ENCODE measurements at places on chromosomes 1 and 21.

- no peak for DNase-seq
Observed at GRCh38 chr1:151147132-151147503, 687 bp upstream of the SEMA6C start.

- no peak for DNase-seq
Observed at GRCh38 chr1:2985067-2985561, 36.2 kb upstream of the ACTRT2 start.

DNA sequence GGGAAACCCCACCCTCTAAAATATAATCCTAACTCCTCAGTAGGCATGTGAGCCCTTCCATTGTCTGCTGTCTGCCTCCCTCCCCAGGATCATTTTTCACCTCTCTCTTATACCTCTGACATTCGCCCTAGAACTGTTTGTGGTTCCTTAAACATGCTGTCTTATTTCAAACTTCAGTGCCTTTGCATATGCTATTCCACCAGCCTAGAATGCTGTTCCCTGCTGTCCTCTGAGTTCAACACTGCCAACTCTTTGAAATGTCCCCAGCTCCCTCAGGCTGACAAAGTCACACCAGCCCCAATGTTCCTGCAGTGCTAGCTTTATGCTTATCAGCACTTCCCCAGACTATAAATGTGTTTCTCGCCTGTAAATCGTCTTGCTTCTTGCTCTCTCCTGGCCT lies 119.5 kb downstream of the HIVEP3 start:
- no peak for DNase-seq

GRCh38 chr1:180501865-180502360 lies 464 bp downstream of the ACBD6 start:
- no peak for DNase-seq

DNA sequence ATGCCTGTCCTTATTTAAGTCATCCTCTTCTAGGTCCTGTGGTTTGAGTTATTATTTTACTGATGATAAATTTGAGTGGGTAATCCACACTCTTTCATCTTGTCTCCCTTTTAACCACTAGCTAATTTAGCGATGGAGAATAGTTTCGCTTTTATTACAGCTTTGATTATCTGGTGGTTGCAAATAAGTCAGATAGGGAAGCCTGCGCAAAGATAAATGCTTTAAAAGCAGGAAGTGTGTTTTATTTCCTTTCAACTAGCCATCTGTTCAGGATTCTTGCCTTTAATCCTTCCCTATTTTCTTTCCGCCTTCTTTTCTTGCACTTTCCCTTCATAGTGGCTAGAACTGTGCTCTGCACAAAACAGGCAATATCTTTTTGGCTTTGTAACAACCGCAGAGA lies 129.0 kb downstream of the TGFB2 start:
- no peak for DNase-seq

- DNase-seq: no peak
Observed at GRCh38 chr1:41907446-41907845, 11.3 kb downstream of the HIVEP3 start.

GRCh38 chr1:234980291-234980644 lies 148.4 kb downstream of the TOMM20 start:
- no peak for DNase-seq

DNA sequence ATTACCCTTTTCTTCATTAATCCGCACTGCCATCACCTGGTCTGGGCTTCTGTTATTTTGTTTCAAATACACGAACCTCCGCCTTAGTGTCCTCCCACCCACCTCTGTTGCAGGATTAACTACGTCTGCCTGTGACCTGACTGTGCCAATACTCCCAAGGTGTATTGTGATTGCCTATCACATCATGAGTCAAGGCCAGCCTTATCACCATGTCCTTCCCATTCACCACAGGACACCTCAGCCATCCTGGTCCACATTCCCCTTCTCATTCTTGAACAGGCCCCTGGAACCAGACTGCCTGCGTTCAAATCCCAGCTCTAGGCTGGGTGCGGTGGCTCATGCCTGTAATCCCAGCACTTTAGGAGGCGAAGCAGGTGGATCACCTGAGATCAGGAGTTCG lies 14.4 kb downstream of the F11R start:
- no peak for DNase-seq

DNA sequence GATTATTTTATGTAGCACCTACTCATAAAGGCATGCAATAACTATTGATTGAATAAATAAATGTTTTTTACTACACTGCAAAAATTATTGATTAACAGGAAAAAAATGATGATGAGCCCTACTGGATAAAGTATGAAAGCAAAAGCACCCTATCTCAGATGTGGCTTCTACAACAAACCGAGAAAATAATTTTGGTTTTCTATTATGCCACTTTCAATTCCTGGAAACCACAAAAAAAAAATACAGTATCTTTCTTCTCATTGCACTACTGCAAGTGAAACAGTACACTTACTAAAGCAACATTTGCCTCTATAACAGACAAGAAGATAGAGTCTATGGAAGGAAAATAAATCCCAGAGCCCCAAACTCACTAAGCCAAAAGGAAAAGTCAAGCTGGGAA lies 1882.4 kb downstream of the NCAM2 start:
- no peak for DNase-seq
